Stimulated activated CD8-positive, alpha-beta memory T cell treated with anti-CD3 and anti-CD28 coated beads, Interleukin-4, amount 100 ng/mL, for 4 hours (primary cell): ENCODE measurements at places on chromosomes 6 and 20.

GRCh38 chr6:148221196-148221979 is 121.2 kb upstream of the SASH1 start:
- no peak for DNase-seq

- DNase-seq: no peak
Observed at GRCh38 chr6:63509652-63510352, 62.5 kb upstream of the LOC128125822 start.

GRCh38 chr6:81608776-81609175 is 143.7 kb downstream of the TENT5A start:
- DNase-seq: no peak

DNA sequence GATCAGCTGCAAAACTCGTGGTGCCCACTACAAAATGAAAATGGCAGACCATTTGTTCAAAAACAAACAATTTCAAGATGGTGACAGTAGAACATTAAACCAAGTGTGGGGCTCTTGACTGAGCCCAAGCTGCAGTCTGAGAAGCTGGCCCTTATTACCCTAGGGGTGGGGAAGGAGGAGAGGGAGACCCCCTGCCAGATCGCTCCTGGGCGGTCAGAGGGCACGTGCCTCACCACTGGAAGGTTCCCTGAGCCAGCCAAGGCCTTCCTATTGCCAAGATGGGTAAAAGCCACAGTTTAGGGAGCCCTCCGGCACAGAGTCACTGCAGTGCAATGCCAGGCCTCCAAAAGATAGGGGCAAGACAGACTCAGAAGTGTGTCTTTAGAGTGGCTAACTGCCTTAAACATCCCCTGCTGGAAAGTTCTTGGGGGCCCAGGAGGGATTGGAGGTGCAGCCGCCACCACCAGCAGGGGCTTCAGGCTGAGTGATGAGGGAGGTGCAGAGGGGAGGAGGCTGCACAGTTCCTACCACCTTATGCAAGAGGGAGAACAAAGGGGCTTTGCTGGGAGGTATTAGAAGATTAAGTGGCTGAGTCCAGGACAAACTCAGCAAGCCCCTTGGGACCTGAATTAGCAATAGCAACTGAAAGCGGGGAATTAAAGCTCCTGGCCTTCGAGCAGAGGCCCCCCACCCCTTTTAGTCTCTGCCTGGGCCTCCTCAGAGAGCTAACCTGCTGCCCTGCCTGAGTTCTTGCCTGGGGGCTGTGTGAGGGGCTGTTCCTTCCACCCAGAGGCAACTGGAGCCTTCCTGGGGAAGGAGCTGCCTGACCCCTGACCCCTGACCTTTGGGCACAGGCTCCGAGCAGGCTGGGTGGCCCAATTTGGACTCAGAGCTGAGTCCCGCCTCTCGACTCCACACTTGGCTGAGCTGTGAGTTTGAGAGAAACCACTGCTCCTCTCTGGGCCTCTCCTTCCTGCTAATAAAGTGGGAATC is 88.4 kb downstream of the VEGFA start:
- DNase-seq: no peak

- DNase-seq: no peak
Observed at GRCh38 chr6:131136021-131136786, 937 bp downstream of the AKAP7 start.

- DNase-seq: peak; percentile 21
Observed at GRCh38 chr6:137571854-137572253, 77.7 kb upstream of the OLIG3 start.

DNA sequence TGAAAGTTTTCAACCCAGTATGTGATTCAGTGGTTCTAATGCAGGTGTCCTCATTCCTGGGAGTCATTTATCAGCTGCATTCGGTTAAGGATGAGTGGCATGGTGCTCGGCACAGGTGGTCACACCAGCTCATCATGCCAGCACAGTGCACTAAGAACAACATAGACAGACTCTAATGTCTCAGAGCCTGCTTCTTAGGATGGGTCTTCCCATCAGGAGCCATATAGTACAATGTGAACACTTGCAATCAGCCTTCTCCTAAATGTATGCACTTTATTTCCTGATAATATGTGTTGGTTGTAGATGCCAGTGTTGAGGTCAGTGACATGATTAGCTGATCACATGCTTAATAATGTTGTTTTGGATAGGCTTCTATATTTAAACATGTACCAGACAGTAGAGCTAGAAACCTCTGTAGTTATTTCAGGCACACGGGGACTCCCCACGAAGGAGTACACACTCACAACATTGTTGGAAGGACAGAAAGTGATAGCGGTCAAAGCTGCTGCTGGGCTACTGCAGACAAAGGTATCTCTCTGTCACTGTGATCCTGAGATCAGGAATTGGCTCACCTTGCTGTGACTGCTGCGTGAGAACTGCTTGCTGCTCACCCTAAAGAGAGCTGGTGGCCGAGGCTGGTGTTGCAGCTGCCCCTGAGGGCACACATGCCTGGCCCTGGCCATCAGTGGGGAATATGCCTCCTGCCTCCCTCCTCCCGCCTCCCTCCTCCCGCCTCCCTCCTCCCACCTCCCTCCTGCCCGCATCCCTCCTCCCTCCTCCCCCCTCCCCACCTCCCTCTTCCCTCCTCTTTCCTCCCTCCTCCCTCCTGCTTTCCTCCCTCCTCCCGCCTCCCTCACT is 195.4 kb downstream of the SMOC2 start:
- DNase-seq: no peak

DNA sequence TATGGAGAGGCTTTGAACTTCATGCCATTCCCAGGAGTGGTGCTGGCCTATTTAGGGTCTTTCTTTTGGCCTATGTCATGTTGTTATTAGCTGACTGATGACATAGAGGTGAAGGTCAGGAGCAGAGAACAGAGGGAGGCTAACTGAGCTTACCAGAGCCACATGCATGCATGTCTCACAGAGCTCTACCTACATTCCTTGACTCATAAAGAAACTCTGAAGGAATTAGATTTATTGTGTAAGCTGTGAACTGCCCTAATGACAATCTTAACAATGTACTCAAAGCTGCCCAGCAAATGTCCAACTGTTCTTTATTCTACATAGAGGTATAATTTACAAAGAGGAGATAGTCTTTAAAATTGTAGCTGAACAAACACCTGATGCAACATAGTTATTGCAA is 192.7 kb upstream of the CNR1 start:
- DNase-seq: no peak

- DNase-seq: no peak
Observed at GRCh38 chr6:124400261-124400999, 561.8 kb upstream of the RNF217 start.

GRCh38 chr6:6728169-6728941 is 139.8 kb downstream of the LY86 start:
- DNase-seq: no peak

- DNase-seq: no peak
Observed at GRCh38 chr6:89197141-89197540, 20.0 kb downstream of the GABRR1 start.

DNA sequence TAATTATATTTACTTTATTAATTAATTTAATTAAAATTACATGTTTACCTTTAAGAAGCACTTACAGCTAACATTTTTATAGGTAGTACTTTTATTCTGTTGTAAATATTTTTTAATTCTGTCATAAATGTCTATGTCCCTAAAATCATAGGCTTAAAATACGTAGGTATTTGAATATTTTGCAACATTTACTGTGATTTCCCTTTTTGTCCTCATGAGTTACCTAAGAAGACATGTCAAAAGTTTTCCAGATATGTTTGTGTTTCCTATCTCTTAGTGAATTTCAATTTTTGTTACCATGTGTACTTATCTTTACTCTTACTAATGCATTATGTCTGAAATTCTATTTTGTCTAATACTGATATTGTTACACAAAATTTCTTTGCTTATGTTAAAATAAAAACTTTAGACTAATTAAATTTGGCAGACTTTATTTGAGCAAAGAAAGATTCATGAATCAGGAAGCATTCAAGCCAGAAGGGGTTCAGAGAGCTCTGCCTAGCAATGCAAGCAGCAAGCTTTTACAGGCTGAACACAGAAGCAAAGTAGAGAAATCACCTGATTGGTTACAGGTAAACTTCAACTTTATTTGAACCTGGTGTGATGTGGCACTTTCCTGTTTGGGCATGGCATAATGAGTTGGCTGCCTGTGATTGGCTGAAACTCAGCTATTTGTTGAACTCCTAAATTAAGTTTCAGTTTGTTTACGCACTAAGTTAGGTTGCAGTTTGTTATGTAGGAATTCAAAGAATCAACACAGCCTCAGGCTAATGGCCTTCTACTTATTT is 123.2 kb upstream of the TMEM170B start:
- no peak for DNase-seq

DNA sequence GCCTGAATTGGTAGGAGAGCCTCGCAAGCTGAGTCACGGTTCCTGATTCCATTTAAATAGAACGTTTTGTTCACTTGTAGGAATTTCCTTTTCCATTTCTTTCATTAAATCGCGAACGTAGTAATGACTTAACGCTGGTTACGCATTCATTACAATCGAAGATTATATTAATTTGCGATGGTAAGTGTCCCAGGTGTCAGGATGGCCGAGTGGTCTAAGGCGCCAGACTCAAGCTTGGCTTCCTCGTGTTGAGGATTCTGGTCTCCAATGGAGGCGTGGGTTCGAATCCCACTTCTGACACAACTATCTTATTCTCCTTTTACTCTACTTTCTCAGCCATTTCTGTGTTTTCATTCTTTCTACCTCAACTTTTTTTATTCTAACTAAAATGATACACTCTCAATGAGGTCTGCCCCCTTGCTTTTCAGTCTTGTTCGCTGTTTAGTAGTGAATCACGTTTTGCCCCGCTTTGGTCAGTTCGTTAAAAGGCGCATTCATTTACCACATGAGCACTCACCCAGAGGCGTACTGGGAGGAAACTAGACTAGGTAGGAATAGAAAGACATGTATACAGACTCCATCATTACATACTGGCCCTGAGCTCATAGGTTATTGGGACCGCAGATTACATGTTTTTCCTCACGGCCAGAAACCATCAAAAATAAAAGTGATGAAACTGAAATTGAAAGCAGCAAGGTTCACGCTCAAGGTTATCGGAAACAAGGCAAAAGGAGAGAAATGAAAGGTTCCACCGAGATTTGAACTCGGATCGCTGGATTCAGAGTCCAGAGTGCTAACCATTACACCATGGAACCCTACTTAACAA is 17.3 kb upstream of the TRIM27 start:
- peak; percentile 63 for DNase-seq

- no peak for DNase-seq
Observed at GRCh38 chr6:90583179-90583835, 3.6 kb downstream of the MAP3K7 start.

GRCh38 chr6:39898625-39899024 is 35.6 kb downstream of the MOCS1 start:
- no peak for DNase-seq

GRCh38 chr6:34657037-34657306 is 39.6 kb downstream of the ILRUN start:
- no peak for DNase-seq

DNA sequence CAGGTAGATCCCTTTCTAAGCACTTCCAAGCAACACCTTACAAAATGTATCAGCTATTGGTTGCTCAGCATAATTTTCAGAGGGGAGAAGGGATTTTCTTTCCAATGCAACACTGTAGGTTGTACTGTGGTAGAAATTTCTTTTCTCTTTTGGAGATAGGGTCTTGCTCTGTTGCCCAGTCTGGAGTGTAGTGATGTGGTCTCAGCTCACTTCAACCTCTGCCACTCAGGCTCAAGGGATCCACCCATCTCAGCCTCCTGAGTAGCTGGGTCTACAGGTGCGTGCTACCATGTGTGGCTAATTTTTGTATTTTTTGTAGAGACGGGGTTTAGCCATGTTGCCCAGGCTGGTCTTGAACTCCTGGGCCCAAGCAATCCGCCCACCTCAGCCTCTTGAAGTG is 16.3 kb downstream of the RAD21L1 start:
- DNase-seq: no peak

GRCh38 chr6:37029249-37029971 is 24.0 kb downstream of the FGD2 start:
- no peak for DNase-seq

DNA sequence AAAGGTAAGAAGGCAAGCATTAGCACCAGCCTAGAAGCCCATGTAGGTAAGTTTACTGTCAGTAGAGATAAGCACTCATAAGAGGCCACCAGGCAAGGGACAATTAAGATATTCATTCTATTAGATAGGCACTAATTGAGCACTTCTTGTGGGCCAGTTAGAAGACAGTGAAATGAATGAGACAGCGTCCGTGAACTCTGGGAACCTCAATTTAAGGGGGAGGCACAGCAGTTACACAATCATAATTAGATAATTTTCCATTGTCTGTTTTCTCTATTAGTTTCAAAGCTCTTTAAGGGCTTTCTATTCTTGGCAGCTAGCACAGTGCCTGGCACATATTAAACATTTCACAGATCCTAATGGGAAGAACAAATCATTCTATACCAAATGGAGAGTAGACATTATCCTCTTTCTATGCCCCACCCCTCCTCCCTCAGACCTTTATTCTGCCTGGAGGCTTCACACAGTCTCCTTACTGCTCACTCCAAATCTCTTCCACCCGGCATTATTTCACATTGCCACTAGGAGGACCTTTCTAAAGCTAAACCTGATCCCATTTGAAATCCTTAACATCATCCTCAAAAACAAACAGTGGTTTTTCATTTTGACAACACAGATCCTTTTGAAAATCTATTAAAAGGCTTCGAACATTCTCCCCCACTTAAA is 529.6 kb downstream of the ADGRB3 start:
- DNase-seq: no peak

GRCh38 chr6:153145591-153145990 is 14.5 kb upstream of the RGS17 start:
- DNase-seq: no peak

- no peak for DNase-seq
Observed at GRCh38 chr6:166578536-166579236, 7.8 kb downstream of the RAMACL start.

DNA sequence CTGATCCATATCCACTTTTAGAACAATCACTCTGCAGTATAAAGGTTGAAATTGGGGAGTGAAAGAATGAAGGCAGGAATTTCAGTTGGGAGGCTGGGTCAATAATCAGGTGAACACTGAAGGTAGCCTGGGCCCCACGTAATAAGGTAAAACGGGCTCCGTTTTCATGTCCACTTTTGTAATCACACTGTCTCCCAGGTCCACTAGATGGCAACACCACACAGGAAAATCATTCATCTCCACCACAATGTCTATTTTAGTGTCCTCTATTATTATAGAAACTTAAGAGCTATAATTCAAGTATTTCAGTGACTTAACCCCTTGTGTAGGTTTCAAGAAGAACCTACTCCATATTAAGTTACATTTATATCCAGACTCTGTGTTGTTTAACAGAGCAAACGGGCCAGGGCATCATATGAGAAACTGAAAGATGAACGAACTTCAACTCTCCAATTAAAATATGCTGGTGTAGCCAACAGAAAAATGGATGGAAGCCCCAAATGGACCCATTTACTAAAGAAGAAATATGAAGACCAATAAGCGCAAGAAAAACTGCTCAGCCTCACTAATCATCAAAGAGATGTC is 45.9 kb upstream of the MC3R start:
- DNase-seq: no peak

DNA sequence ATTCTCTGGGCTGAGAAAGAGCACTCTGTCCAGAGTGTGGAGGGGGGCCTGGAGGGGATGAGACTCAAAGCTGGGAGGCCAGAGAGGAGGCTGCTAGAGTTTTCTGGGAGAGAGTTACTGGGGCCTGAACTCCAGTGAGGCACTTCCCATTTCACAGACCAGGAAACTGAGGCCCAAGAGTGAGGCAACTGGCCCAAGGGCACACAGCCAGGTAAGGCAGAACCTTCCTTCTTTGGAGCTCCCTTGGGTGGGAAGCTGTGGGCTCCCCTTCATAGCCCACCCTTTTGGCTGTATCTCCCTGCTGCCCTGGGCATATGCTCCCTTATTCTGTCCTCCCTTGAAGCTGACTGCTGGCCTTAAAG is 34.4 kb downstream of the ANGPT4 start:
- DNase-seq: no peak
